Left colon (tissue), 2 donors: ENCODE measurements at places on chromosomes 3 and 15. TPM values are rescaled to one million over a fixed set of nuclear protein-coding genes. Genes with fewer than 3 reads are reported as not detected.

LEKR1 gene
- total RNA-seq, result 1.1 TPM

MINAR1 gene
- total RNA-seq, result 0.28 TPM

GRCh38 chr3:177320765-177321247 lies 123.5 kb upstream of the TBL1XR1 start:
- DNase-seq, result no peak

- no peak for DNase-seq
Observed at GRCh38 chr3:157999246-157999645, 107.0 kb downstream of the SHOX2 start.

DNA sequence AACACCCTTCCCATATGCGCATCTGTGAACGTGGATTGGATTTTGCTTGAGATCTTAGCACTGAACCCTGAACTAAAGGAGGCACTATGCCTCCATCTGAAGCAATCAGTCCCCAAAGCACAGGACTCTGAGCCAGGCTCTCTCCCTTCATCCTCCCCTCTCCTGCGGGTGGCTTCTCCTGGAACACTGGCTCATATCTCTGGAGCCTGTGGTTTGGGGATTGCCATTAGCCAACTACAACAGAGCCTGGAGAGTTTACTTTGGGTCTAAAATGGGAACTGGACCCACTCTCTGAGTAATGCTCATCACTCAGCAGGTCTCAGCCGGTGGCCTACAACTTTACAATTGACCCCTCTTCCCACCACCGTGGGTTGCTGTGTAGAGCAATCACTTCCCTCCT lies 190.8 kb upstream of the HES1 start:
- DNase-seq, result no peak

DNA sequence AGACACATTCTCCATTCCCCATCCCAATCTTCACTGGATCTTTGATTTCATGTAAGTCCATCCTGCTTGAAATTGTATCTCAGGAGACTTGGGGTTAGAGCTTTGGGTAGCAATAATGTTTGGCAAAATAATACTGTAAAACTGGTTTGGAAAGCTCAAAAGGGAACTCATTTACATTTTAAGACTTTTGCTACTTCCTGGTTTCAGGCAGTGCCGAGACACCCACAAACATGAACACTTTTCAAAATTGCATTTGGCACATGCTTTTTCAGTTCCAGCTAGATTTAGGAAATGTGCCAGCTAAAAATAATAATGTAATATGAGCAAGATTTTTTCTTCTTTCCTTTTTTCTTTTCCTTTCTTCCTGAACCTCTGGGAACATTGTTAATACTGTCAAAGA lies 145.7 kb upstream of the CBLB start:
- DNase-seq, result no peak

AADACL2 gene
- total RNA-seq, result 0.11 TPM

DNA sequence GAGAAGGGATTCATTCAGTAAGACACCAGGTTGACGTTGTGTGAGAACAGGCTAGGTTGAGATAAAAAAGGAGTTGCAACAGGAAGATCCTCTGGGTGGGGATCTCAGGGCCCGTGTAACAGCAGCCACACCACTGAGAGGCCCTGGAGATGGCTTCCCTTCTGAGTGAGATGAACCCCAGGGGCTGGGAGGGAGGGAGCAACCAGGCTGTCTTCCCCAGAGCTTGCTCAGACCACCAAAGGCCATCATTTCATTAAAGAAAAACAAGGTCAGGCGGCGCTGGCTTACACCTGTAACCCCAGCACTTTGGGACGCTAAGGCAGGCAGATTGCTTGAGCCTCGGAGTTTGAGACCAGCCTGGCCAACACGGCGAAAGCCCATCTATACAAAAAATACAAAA lies 187.7 kb downstream of the ATP10A start:
- no peak for DNase-seq

TBC1D23 gene
- 38.2 TPM for total RNA-seq

PDZRN3 gene
- total RNA-seq, result 26.4 TPM

NOP10 gene
- total RNA-seq, result 139 TPM

- DNase-seq, result no peak
Observed at GRCh38 chr3:60216462-60217075, 1034.7 kb downstream of the FHIT start.

GRCh38 chr15:96047255-96047931 lies 283.1 kb upstream of the NR2F2 start:
- DNase-seq, result no peak

- no peak for DNase-seq
Observed at GRCh38 chr15:22845289-22845900, 6.9 kb downstream of the NIPA2 start.

WDR93 gene
- total RNA-seq, result not detected

GRCh38 chr3:73411993-73412392 lies 212.7 kb downstream of the PDZRN3 start:
- DNase-seq, result no peak

IGSF10 gene
- 0.89 TPM for total RNA-seq

GRCh38 chr3:116199063-116199462 lies 246.2 kb downstream of the LSAMP start:
- no peak for DNase-seq

PLAAT1 gene
- total RNA-seq, result not detected

DNA sequence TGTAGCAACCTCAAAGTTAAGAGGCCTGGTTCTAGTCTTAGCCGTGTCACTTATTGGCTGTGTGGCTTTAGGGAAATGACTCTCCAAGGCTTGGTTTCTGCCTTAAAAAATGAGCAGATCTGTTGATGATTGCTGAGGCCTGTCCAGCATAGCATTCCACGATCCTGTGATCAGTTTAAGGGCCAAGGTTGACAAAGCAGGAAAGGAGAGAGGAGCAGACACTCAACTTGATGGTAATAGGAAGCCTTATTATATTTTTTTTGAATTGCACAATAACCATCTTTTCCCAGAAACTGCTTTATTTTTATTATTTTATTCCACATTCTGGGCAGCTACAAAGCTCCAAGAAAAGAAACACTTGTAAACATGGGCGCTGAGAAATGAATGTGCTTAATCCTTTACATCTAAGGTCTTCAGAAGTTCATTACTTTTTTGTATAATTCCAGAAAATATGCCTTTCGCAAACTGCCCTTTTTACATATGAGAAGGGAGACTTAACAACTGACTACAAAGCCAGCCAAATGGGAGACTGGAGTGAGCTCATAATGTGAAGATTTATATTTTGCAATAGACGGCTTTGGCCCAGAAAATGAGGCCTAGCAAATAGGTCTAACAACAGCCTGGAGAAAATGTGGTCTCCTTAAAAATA lies 241.0 kb downstream of the ATP8B4 start:
- DNase-seq, result no peak

DNA sequence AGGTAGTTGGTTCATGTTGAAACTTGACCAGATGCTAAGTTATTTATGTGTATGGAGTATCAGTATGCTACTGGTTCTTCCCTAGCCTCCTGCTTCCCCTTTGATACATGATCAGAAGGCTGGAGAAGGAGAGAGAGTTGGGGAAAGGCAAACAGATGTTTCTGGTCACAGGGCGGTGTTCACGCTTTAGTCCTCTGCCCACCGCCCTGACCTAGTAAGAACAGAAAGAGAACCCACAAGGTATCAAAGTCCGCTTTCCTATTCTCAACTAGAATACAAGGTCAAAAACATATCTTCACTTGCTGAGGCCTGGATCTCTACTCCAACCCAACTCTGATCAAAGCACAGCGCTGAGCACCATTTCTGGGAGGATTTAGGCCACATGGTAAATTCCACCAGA lies 55.5 kb downstream of the NCEH1 start:
- DNase-seq, result no peak

CADPS gene
- 3.7 TPM for total RNA-seq

MYEF2 gene
- total RNA-seq, result 12.3 TPM

DNA sequence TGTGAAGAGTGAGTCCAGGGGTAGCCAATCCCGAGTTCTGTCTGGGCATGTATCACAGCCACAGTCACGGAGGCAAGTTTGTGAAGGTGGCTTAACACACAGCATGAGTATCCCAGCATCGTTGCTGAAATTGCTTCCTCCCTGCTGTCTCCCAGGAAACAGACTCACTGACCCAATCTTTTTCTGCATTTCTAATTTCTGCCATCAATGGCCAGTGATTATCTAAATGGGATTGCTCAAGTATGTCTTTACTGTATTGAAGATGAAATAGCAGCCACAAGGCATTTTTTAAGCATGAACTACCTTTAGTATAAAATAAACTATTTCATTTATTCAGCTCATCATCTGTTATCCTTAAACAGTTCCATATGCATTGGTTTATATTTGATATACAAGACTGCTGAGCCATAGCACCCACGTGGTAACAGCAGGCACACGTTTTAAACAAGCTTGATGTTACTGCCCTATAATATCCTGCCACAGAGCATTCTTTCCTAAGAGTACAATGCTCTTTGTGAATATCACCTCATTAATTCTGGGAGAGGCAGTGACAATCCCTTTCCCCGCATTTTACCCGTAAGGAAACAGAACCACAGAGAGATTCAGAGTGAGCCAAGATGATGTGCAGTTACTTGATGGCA lies 276.6 kb upstream of the THBS1 start:
- no peak for DNase-seq
